ENCODE measurements at places on chromosomes 2 and 18.

- no peak for DNase-seq
Measured at GRCh38 chr2:222813177-222813843, 47.5 kb upstream of the ACSL3 start.

DNA sequence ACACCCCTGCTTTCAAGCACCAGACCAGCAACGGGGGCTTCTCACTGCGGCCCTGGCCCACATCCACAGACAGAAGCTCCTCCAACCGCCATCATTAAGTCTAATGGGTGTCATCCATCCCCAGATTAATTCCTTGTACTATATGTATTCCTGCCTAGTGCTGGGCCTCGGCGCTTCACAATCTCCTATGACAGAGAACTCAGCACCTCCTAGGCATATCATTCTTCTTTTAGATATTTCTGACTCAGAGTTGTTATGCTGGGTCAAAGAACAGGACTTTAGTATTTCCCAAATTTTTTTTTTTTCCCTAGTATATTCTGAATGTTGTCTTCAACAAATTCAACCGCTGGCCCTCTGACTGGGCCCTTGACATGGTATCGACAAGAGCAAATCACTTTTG, 83.2 kb upstream of the TFCP2L1 start:
- DNase-seq, result no peak

DNA sequence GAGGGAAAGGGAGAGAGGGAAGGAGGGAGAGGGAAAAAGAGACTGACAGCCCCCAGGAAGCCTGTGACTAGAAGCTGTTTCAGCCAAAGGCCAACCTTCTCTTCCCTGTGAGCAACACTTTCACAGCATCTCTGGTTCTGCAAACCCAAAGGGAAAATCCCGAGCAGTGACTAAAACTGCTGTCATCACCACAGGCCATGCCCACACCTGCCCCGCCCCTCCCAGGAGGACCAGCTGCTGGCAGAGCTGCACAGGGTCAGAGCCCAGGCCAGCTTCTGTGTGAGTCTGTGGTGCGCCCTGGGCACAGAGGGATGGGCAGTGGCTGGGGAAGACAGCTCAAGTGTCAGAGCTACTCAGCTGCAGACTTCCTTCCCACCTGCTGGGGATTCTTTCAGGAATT, 64.9 kb upstream of the OTOS start:
- peak; percentile 65 for DNase-seq

DNA sequence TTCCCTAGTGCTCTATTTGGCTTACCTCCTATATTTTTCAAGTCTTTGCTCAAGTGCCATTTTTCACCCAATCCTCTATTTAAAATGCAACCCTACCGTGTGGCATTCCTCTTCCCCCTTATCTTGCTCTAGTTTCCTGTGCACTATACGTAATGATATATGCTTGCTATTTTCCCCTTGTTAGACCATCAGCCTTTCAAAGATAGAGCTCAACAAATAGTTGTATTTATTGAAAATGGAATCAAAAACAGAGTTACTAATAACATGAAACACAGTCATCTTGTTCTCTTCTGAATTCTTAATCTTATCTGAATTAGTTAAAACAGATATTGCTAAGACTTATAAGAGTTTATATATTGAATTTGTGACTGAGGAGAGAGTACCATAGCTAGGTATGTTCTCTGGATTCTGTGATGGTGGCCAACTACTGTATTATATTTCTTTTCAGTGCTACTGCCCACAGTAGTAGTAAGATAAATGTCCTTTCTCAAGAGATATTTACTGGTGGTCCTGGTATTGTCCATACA, 55.3 kb downstream of the CAB39 start:
- DNase-seq, result no peak

DNA sequence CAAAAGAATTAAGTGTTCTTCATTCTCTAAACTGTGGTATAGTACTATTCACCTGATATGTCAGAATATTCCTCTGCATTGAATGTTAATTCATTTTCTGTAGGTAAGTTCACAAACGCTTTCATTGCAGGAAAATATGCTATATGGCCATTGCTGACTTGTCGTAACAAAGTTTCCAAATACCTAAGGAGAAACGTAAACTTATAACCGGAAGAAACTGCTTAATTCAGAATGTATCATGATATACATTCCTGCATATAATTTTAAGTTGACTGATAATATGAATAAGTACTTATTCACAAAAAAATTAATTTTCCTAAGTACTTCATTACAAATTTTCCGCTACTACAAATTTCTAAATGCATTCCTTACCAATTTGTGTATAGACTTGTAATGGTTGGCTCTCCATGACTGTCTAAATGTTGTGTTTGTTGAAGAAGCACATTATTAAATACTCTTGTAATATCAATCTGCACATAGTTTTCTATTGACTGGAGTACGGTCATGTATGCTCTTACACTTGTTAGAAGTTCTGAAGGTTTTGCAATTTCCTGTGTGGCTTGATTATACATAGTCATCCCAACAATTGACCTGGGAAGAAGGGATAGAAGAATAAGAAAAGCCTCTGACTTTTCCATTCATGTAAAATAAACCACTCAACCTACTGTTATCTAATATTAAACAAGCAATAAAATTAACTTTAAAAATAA, 85.4 kb downstream of the NCKAP1 start:
- DNase-seq, result peak; percentile 6

GRCh38 chr2:225025917-225026571, 16.2 kb downstream of the DOCK10 start:
- peak; percentile 48 for DNase-seq

DNA sequence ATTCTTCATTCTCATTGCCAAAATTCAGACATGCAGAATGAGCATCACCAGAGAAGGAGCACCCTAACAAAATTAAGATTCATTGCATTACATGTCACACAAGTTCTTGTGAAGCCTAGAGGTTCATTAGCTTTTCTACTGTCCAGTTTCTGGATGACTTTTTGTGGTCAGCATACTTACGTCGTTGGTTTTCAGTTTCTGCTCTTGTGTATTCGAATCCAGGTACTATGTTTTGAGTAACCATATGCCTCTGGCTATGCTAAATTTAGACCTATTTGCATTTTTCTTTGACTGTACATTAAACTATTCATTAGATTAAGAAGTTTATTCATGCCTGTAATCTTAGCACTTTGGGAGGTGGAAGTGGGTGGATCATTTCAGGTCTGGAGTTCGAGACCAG, 251.3 kb downstream of the PARD3B start:
- no peak for DNase-seq

- no peak for DNase-seq
Measured at GRCh38 chr2:96233436-96233835, 24.8 kb upstream of the STARD7 start.

GRCh38 chr18:52748343-52748742, 408.3 kb downstream of the DCC start:
- no peak for DNase-seq

GRCh38 chr2:12050396-12050795, 304.0 kb downstream of the LPIN1 start:
- DNase-seq, result no peak

DNA sequence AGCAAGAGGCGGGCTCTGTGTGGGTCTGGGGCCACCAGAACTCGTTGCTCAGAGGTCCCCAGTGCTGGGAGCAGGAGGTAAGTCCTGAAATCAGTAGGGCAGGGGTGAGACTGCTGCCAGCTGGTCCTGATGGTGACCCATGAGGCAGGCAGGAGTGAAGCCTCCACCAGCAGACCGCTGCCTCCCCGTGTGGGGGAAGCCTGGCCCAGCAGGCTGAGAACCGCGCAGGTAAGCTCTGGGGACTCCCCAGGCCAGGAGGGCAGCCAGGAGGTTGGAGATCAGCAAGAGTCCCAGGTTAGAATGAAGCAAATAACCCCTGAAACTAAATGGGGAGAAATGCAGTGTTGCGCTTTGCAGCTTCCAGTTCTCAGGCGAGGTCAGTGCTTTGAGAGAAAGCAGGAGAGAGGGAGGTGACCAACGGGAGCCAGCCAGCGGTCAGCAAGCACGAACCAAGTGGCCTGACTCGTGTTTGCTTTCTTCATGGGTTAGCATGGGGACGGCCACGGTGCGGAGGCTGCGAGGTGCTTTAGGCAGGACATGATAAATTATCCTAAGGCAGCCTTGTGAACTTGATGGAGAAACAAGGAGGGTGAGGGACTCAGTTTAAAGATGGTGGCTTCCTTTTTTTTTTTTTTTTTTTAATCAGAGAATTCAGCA, 26.2 kb downstream of the INHBB start:
- no peak for DNase-seq

DNA sequence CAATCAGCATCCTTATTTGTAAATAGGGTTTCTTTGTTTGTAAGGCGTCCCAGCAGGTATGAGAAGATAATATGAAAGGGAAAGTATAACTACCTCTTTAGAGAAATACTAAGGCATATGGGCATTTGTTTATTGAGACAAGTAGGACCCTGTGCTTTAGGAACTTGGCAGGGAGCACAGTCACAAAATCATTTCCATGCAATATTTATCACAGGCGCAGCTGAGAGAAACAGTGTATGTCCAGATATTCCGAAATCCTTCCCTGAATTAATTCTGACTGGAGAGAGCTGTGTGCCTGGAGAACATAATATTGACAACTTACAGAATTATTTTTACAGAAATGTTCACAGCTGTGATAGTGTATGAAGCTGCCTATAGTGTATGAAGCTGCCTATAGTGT, 416.7 kb downstream of the THSD7B start:
- no peak for DNase-seq

DNA sequence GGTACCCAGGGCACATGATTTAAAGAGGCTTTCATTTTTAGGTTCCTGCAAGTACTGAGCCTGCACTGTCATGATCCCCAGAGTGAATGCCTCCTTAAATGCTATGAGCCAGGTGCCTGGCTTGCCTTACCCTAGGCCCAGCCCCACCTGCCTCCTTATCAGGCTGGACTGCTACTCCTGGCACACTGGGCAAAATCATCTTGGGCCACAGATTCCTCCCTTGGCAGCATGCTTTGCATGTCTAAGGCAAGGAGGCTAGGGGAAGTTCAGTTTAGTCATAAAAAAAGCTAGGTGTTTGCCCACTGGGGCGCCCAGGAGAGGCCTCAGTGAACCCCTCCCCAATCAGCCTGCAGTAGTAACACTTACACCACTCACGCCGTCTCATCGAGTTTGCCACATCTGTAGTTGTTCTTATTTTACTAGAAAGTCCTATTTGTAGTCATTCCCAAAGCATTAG, 45.1 kb downstream of the LBH start:
- no peak for DNase-seq

DNA sequence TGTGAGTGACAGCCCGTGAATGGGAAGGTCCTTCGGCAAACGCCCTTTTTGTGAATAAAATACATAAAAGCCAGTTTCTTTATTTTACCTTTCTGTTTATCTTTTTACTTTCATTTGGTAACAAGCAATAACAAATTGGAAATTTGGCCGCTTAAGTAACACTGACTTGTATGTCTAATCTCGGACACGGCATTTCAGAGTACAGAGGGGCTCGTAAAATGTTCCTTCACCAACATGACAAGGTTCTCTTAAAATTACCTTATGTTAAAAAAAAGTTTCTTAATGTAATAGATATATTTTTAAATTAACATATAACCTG, 558 bp upstream of the NEMP2 start:
- no peak for DNase-seq

- no peak for DNase-seq
Measured at GRCh38 chr2:172460780-172461201, 33.4 kb downstream of the ITGA6 start.

GRCh38 chr18:39455285-39455684, 1889.7 kb upstream of the CELF4 start:
- DNase-seq, result no peak

GRCh38 chr2:218776488-218776887, 5.5 kb upstream of the CYP27A1 start:
- DNase-seq, result no peak

- no peak for DNase-seq
Measured at GRCh38 chr2:158464426-158465281, 7.9 kb downstream of the PKP4 start.

GRCh38 chr18:54184836-54185235, 39.6 kb downstream of the MBD2 start:
- no peak for DNase-seq

All from hepatic stellate cell (primary cell).